ENCODE measurements at places on chromosomes 5 and 9.
A peak's percentile ranks its signal among the peaks of the same experiment; 100 is the strongest.

GRCh38 chr9:130058887-130059286, 5.2 kb downstream of the GPR107 start:
- DNase-seq = no peak

DNA sequence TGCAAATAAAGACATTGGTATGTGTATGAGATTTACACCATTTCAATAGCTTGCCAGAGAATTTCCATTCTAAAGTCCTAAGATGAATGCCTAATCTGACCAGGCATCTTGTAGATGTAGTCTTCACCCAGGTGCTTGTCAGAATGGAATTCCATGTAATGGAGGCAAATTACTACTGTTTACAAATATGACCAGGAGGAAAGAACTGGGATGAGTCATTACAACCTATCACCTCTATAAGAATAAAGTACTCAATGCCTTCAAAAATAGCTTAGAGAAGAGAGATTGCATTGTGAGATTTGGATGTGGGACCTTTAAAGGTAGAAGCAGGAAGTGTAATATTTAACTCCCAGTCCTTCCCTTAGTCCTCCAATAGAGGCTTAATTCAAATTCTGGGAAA, 507.0 kb upstream of the PTGER4 start:
- DNase-seq = no peak

DNA sequence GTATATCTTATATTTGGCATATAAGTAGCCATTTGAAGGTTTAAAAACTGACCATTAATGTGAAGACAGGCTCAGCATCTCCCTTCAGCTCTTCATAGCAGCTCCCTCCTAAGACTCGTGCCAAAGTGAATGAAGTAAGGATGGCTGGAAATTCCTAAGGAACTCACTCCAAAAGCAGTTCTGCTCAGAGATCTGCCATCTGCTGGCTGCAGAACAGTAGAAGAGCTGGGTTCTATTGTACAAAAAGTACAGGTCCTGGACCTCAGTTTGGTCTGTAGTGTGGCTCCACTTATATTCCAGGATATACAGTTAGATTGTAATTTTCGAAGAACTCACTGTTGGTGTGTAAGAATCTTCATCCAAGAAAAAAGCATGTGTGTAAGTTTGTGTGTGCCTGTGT, 104.9 kb upstream of the RUSC2 start:
- no peak for DNase-seq

- DNase-seq = no peak
Measured at GRCh38 chr5:87300744-87301143, 33.1 kb downstream of the RASA1 start.

DNA sequence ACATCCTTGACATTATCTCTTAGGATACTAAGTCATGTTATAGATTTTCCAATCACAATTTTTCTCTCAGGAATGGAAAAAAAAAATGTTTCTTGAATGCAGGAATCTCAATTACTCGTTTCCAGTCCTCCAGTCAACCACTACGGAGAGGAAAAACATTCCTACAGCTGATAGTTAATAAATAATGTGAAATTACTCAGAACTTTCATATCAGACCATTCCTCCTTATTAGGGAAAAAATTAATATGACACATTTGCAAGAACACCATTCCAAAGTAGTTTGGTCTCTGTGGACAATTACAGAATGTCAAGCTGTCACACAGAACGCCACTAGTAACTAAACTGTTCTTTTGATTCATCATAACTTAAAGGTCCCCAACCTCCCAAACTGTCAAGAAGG, 31.5 kb downstream of the MED27 start:
- DNase-seq = no peak

- peak; percentile 40 for DNase-seq
Measured at GRCh38 chr9:112097712-112098688, 77.1 kb downstream of the SUSD1 start.

DNA sequence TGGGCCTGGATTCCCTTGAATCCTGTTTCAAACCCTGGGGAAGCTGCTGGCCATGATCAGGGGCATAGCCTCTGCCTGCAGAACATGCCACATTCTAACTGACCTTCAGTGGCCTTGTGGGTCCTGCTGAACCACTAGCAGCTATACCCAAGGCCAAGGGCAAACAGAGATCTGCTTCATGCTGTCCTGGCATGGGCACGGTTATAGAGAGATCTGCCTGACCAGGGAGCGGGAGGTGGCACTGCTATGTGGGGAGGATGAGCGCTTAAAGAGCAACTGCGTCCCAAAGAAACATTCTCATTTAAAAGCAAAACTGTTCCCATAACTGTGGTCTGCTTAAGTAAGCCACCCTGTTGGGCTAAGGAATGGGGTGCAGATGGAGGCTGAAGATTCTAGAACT, 36.5 kb upstream of the SYNPO start:
- DNase-seq = no peak

- DNase-seq = no peak
Measured at GRCh38 chr5:34865091-34865490, 26.1 kb downstream of the TTC23L start.

- no peak for DNase-seq
Measured at GRCh38 chr5:133236976-133237375, 185.2 kb downstream of the HSPA4 start.

GRCh38 chr9:35079041-35079425, 709 bp downstream of the FANCG start:
- no peak for DNase-seq

DNA sequence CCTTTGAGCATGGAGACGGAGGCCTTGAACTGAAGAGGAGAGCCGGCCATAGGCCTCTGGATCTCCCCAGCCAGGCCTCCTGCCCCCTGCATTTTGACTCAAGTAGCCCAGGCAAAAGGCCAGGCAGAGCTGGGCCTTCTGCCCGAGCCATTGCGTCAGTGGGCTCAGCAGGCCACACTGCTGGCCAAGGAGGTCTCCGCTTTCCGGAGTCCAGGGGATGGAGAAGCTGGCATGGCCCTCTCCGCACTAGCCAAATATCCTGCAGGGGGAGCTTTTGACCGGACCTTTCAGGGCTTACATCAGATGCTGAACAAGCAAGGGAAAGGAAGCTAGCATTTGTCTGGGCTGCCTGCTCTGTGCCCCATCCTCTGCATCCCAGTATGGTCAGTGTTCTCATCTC, 386.8 kb downstream of the TRIM36 start:
- DNase-seq = no peak

- no peak for DNase-seq
Measured at GRCh38 chr9:132241840-132242620, 80.2 kb downstream of the NTNG2 start.

DNA sequence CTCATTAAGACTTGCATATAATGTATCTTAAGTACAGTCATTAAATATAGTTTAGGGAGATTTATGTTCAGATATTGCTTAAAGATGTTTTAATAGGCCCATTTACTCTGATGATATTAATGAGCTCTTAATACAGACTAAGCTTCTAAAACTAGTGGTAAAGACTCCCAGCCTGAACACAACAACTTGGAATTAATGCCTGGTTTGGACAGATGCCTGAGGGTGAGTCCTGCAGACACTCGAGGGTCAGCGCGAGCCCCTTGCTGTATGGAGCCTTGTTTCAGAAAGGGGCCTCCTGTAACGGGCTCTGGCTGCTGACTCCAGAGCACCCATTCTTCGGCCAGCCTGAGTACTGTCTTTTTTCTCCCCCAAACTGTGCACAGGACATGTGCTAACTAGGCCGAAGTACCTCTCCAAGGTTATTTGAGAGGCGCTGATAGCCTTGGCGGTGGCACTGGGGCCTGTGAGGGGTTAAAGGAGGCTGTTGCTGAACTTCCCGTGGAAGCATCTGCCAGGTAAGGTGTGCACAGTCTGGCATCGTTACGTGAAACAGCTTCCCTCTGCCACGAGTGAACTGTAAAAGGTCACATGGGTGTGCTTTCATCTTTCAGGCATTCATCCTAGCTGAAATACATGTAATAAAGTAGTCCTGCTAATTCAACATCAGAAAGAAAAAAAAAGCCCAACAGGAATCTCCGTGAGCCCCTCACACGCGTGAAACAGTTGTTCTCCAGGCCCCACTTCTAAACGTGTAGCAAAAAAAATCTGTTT, 113.4 kb downstream of the MVB12B start:
- no peak for DNase-seq

GRCh38 chr5:139147483-139148087, 50.6 kb downstream of the SIL1 start:
- DNase-seq = no peak

DNA sequence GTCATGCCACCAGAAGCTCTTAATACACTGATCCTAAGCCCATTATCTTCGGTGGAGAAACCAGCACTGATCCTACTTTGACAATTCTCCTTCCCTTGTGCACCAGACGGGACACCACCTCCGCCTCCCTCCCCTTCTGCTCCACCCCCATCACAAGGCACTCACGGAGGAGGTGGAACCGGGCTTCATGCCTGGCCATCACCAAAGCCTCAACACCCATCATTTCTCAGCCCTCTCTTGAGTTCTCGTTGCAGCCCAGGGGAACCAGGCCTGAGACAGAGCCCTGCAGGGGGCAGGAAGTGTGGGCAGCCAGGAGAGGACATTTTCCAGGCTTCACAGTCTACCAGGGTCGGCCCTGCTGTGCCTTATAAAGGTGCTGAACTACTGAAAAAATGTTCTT, 160.5 kb downstream of the GOLPH3 start:
- DNase-seq = no peak

- no peak for DNase-seq
Measured at GRCh38 chr5:173920866-173921555, 32.9 kb downstream of the CPEB4 start.

GRCh38 chr5:132385326-132386105, 16.0 kb downstream of the SLC22A5 start:
- DNase-seq = no peak

GRCh38 chr9:7178729-7179128, 421.0 kb downstream of the KDM4C start:
- DNase-seq = no peak

DNA sequence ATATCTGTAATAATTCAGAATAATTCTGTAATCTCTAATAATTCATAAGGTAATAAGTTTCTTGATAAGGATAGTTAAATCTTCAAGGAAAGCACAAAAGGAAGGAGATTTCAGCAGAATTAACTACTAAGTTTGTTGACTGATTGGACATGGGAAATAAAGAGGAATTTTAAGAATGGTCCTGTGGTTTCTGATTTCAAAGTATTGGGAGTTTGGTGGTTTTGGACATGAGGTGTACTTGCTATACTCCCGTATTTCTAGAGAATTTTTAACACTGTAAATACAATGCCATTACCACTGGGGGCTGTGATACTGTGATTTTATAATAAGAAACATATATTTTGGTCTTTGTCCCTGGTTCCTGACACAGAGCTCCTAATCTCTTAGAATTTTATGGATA, 123.9 kb downstream of the UNC13B start:
- no peak for DNase-seq

- no peak for DNase-seq
Measured at GRCh38 chr5:25970906-25971489, 1067.4 kb downstream of the CDH9 start.

GRCh38 chr5:9497347-9497746, 48.5 kb downstream of the SEMA5A start:
- no peak for DNase-seq

DNA sequence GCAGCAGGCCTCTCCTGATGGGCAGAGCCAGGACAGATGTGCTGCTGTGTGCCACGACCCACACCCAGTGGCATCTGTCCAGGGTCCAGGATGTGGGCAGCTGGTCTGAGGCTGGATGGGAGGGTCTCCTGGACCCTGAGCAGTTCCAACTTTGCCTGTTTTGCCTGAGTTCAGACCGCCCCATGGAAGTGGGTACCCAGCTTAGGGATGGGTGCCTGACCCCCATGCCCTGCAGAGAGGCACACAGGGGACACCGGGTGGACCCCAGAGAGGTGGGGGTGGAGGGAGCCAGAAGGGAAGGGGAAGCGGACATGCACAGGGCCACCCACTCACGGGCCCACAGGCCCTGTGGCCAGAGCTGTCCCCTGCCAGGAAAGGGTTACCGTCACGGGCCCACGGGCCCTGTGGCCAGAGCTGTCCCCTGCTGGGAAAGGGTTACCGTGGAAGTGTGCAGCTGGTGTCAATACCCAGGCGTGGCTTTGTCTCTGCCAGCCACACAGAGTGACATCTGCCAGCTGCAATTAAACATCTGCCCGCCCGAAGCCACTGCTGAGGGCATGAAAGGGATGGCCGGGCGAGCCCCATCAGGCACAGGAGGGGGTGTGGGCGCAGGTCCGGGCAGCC, 50.0 kb downstream of the NACC2 start:
- DNase-seq = no peak

DNA sequence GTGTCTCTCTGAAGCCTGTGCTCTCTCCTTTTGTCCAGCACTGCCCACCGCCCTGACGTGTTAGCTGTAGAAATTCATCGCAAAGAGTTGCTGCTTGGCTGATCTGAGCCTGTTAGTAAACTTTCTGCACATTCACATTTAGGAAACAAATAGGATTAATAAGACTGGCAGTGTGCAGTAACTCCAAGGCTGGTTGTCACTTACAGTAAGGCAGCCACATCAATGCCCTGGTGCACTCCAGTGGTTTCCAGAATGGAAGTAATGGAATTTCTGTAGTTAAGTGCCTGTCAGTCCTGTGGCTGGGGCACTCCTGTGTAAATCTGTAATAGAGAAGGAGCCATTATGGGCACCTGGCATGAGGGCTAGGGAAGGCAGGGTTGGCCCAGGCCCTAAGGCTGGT, 70.6 kb downstream of the DOCK2 start:
- no peak for DNase-seq

GRCh38 chr9:112061152-112061740, 113.9 kb downstream of the SUSD1 start:
- DNase-seq = no peak

- DNase-seq = no peak
Measured at GRCh38 chr5:113331209-113331551, 103.6 kb downstream of the TSSK1B start.

DNA sequence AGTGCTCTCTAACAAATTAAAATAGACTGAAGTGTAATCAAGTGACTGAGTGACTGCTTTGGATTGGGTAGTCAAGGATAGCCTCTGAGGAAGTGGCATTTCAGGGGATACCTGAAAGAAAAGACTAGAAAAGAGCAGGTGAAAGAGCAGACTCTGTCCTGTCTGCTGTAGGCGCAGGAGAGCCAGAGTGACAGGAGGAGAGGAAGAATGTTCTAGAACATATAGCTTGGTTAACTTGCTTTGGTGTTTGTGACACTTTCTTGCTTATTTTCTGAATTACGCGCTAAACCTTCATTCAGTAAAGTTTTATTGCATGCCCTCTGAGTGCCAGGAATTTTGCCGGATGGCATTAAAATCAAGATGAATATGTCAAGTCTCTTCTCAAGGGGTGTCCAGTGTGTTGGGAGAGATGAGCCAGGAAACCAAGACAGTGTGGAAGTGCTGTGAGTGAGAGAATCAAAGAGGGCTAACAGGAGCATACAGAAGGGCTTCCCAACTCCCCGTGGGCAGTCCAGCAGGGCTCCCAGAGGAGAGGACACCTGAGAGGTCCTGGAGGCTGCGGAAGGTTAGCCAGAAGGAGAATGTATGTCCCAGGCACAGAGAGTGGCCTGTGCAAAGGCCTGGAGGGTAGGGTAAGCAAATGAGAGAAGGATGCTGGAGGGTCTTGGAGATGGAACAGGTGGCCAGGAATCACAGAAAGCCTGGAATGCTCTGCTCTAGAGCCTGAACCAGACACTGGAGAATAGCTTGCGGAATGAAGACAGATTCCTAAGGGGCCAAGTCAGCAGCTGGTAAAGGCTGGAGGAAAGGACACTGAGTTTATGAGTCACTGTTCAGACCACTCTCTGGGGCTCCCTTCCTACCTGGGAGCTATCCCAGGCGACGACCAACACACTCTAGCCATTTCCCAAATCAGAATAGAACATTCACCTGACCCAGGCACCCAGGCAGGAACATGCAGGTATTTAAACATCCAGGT, 59.3 kb downstream of the SLC22A5 start:
- no peak for DNase-seq

GRCh38 chr9:124869466-124869985, 7.6 kb downstream of the ARPC5L start:
- DNase-seq = peak; percentile 21

Measured in stimulated activated CD8-positive, alpha-beta memory T cell treated with anti-CD3 and anti-CD28 coated beads, Interleukin-4, amount 100 ng/mL, for 1 hour (primary cell).